ENCODE measurements at places on chromosomes 6 and 20.

DNA sequence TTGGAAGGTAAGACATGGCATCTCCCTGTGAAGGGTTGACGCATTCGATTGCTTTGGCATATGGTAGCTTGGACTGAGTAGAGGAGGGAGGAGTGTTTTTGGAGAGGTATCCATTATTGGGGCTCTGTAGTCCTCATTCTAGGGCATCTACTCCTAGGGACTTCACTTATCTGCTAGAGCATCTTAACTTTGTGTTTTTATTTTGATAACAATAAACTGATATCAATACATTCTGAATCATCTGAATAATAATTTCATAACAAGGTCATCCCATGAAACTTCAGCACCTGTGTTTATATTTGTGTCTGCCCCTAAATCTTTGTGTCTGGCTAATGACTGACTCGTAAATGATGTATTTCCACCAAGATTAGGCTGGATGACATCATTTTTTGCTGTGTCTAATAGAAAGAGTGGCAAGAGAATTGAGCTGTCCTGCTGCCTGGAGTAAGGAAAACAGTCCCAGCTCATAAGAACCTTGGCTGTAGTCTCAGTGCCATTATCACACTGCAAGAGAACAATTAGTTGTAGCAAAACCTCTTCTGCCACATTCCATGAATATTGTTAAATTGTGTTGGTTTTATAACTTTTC lies 288.5 kb downstream of the PRL start:
- DNase-seq: no peak

- peak; percentile 9 for DNase-seq
These were observed 3.5 kb downstream of the GNMT start for GRCh38 chr6:42963855-42964605.

DNA sequence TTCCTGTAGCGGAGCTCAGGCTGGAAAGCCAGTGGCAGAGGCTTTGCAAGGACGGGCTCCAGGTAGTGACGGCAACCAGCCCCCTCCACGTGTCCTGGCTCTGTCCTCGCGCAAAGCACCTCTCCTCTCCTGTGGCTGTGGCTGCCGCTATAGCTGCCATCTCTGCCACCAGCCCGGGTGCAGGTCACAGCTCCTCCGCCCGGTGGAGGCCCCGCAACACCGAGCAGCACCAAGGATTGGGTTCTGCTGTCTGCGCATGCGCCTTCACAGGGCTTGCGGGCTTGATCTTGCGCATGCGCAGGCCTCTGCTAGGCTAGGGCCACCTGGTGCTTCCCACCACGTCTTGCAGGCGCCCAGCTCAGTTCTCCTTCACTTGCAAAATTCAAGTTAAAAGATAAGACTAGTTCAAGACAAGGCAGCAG lies 625.4 kb downstream of the QKI start:
- no peak for DNase-seq

- DNase-seq: no peak
These were observed 44.2 kb upstream of the SLC9A8 start for GRCh38 chr20:49768204-49769047.

DNA sequence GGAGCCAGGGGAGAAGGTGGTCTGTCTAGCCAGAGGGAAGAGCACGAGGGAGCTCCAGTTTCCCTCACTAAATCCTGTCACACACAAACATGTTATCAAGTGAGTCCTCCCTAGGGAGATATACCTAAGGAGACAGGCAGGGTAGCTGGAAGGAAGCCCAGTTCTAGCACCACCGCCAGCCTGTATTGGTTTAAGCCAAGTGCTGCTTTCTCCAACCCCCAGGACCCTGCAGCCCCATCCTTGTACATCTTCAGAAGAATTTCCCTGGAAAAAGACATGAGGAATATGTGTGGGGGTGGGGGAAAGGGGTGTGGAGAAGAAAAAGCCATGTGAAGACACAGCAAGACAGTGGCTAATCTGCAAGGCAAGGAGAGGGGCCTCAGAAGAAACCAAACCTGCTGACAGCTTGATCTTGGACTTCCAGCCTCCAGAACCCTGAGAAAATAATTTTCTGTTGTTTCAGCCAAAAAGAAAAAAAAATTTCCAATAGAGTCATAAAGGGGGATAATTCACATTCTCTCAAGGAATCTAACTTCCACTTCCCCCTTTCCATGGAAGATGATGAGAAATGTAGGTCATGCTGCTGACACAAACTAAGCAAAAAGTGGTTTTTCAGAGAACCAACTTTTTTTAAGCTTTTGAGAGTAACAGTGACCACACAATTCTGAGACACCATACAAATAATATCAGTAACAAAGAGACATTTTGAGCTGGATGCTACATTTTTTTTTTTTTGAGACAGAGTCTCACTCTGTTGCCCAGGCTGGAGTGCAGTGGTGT lies 103.2 kb upstream of the PRDM1 start:
- DNase-seq: no peak

GRCh38 chr6:139037490-139037889 lies 8.9 kb downstream of the ABRACL start:
- DNase-seq: no peak

GRCh38 chr6:12939314-12939713 lies 222.7 kb downstream of the PHACTR1 start:
- DNase-seq: no peak

DNA sequence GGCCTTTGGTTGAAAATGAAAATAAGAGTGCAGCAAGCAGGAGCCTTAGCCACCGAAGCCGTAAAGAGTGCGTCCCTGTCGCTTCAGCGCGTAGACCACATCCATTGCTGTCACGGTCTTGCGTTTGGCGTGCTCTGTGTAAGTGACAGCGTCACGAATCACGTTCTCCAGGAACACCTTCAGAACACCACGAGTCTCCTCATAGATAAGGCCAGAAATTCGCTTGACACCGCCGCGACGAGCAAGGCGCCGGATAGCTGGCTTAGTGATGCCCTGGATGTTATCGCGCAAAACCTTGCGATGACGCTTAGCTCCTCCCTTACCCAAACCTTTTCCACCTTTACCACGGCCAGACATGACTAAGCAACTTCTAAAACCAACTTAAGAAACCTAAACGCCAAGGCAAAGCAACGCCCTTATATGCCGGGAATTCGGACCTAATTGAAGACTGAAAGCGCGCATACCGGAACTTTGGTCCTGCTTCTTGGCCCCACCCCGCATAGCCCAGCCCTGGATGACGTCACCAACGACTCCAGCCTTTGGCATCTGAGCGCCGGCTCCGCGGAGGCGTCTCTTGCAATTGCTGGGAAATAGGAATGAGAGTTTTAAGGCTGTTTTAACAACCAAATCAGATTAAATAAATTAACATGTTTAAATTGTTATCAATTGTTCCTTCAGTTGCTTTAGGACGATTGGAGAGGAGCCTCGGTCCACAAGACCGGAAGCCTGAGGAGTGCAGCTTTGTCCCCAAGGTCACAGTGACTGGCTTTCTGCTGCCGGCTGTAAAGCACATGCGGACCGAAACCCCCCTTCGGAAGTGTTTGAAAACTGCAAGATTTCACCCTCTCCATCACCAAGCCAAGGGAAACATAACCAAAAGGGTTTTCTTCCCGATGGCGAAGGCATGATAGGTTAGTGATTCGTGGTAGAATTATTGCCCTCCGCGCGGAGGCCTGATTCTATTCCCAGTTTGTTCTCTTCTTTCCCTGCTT lies 79.6 kb upstream of the BTN3A2 start:
- DNase-seq: peak; percentile 83

- no peak for DNase-seq
These were observed 90.0 kb upstream of the BEND3 start for GRCh38 chr6:107205058-107205998.

GRCh38 chr6:2790588-2791449 lies 25.6 kb downstream of the WRNIP1 start:
- no peak for DNase-seq

GRCh38 chr6:144895313-144896278 lies 610.5 kb downstream of the UTRN start:
- DNase-seq: no peak

- DNase-seq: no peak
These were observed 136.1 kb downstream of the PDSS2 start for GRCh38 chr6:107323133-107323785.

DNA sequence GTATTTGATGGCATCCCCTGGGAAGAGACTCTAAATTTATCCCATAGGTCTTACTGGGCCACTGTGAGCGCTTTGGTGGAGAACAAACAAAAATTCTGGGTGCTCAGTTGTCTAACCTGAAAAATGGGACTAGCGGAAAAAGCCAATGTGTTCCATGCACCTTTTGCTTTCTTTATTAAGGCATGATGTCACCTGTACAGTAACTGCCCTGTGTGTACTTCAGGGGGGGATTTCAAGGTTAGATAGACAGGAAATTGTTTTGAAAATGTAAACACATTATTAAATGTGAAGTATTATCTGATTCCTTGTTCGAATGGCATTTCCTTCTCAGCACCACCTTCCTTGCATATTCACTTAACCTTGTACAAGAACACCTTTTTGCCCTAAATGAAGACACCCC lies 1.2 kb upstream of the EDN1 start:
- no peak for DNase-seq

- no peak for DNase-seq
These were observed 28.9 kb downstream of the FYN start for GRCh38 chr6:111844376-111844775.

GRCh38 chr20:23613676-23614075 lies 8.0 kb upstream of the CST9 start:
- DNase-seq: no peak

DNA sequence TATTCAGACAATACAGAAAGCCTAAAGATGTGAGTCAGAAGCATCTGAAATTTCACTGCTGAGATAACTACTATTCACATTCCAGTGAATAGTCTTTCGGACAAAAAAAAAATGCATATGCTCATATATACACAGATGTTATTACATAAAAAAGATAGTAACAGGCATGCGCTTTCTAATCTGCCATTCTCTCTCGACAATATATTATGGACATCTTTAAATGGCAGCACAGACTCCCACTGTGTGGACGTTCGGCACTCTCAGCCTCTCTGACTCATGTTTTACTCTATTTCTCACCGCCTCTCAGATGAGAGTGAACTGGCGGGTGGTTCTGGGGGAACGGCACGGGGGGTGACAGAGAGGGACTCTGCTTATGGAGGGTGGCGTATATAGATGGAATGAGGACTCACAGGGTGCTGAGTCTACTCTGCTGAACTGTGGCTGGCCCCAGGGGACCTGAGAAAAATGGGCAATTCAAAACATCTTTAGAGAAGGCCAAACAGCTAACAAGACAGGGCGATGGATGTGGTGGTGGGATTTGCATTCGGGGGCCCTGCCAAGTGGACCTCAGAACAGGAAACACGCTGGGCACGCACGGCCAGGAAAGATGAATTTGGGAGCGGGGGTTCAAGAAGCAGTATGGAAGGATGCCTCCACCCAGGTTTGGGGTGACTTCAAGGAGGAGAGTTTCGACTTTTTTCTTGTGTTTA lies 68.9 kb downstream of the MDGA1 start:
- no peak for DNase-seq

DNA sequence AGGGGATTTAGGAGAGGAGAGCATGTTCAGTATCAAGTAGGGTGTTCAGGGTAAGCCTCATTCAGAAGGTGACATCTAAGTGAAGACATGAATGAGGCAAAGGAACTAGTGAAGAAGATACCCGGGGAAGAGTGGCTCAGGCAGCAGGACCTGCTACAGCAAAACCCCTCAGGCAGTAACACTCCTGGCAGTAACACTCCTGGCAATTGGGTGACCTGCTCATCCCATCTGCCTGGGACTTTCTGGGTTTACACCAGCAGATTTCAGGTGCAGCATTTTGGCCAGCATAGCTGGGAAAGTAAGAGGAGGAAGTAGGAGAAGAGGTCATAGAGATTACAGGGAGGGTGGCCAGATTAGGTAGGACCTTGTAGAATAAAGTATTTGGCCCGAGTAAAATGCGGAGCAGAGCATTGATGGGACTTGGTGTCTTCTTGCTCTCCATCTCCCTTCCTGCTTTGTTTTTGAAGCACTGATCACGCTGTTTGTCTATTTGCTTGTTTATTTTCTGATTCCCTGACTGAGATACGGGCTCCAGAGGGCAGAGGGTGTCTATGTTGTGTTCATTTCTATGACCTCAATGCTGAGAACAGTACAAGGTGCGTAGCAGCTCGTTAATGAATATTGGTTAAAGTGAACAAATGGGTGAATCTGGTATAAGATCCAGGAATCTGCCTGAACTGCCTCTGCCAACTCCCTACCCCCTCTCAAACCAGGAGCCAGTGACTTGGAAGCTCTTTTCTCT lies 88.3 kb downstream of the IYD start:
- no peak for DNase-seq

GRCh38 chr20:51542033-51542570 lies 417 bp downstream of the NFATC2 start:
- DNase-seq: peak; percentile 44

GRCh38 chr6:12165722-12166280 lies 124.4 kb upstream of the EDN1 start:
- no peak for DNase-seq

DNA sequence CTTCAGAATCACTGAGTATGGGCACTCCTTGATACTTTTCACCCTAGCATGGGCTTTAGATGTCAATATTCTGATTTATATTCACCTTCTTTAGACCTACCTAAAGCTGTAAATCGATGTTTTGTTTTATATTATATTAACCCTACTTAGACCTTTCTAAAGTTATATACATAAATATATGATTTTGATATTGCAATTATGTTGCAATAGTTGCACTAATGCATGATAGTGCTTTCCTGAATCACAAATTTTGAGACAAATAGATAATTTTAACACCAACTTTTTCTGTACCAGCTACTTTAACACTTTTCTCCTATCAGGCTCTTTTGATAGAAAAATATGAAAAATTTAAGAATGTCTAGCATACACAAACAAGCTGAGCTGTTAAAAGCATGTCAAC lies 34.0 kb upstream of the JAG1 start:
- no peak for DNase-seq

GRCh38 chr6:125759184-125759902 lies 9.9 kb downstream of the HEY2 start:
- DNase-seq: no peak

- DNase-seq: no peak
These were observed 15.8 kb downstream of the MYB start for GRCh38 chr6:135196739-135197510.

DNA sequence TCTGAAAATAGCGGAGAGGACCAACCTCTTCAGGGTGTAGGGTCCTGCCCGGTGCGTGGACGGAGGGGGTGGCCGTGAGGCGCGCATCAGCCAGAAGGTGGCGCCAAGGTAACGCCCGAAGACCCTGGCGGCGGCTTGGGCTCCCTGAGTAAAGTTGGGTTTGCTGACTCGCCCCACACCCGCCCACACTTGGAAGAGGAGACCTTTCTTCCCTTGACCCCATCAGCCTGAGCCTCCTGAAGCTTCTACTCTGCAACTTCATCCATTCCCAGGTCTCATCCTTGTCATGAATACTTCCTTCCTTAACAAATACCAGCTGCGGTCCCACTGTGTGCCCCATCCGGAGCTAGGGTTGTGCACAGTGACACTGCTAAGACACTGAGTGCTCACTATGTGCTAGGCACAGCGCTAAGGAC lies 14.6 kb downstream of the CD40 start:
- peak; percentile 18 for DNase-seq

GRCh38 chr20:38199501-38200390 lies 34.7 kb upstream of the TGM2 start:
- DNase-seq: no peak

- no peak for DNase-seq
These were observed 105.8 kb downstream of the MAFB start for GRCh38 chr20:40583205-40583604.

- DNase-seq: no peak
These were observed 10.0 kb downstream of the REV3L start for GRCh38 chr6:111472933-111473435.

All from activated CD4-positive, CD25-positive, alpha-beta regulatory T cell (primary cell).